ENCODE measurements at places on chromosomes 4 and X.

GRCh38 chrX:154382483-154383069 lies 3.5 kb downstream of the EMD start:
- DNase-seq, result no peak

- DNase-seq, result no peak
Observed at GRCh38 chr4:93870876-93871458, 42.4 kb downstream of the ATOH1 start.

DNA sequence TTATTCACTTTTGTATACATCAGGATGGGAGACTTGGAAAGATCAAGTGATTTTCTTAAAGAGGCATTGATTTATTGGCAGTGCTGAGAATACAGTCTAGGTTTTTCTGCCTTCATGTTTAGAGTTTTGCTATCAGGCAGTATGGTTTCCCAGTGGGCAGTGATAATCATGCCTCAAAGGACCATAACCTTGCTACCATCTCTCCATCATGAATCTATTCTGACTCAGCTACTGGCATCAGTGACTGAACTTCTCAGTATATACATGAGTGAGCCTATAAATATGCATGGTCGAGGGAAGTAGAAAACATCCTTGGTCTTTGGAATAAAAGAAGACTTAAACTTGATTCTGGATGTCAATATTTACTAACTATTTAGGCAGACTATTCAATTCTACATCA lies 562.0 kb upstream of the AADAT start:
- no peak for DNase-seq

GRCh38 chr4:144289667-144290428 lies 149.3 kb upstream of the GYPA start:
- DNase-seq, result no peak

- DNase-seq, result no peak
Observed at GRCh38 chr4:81905971-81906370, 434.3 kb upstream of the RASGEF1B start.

- DNase-seq, result no peak
Observed at GRCh38 chr4:39976945-39977488, 694 bp downstream of the PDS5A start.

DNA sequence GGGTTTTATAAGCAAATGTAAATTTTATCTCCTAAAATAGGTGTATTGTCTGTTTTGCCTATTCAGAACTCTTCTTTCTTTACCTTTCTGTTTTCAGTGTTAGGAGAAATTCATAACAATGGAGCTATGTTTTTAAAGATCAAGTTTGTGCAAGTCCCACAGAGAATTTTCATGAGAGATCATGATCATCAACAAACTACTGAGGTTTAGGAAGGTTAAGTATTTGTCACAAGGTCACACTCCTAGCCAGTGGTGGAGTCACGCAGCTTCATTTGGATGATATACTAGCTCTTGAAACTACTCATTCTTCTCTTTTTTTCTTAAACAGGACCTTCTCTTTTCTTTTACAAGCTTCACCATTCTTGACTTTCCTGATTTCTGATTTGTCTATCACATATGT lies 892.6 kb upstream of the FRG1 start:
- DNase-seq, result no peak

DNA sequence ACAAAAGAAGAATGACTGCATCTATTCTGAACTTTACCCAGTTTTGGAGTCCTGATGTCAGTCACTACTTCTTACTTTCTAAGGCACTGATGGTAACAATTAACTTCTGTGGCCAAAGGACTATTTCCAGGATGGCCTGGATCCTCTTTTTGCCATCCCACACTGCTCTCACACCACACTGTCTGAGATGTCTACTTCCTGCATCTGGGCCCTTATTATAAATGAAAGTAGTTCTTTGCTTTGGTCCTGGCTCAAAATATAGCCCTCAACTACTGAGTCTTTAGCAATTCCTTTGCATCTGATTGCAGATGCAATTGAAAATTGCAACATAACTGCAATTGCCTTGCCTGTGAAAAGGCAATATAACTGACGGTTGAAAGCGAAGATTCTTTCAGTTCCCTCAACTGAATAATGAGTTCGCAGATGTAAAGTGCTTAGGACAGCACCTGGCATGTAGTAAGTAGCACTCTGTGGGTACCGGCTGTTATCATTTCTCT lies 44.2 kb downstream of the COQ2 start:
- DNase-seq, result no peak

DNA sequence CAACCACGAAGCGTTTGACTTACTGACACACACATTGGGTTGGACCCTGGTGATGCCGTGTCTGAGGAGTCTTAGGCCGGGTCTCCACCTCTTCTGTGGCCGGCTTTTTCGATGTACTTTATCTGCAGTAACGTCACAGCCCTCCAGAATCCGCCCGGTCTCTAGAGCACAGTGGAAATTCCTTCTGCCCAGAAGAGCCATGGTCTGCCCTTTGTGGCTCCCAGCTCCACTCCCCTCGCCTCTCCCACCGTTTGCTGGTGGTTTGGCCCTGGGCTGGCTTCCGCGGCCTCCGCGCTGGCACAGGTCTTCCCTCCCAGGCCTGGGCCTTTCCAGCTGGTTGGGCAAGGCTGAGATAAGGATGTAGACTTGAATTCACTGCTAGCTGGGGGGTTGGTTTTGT lies 4.3 kb downstream of the MAEA start:
- DNase-seq, result no peak

DNA sequence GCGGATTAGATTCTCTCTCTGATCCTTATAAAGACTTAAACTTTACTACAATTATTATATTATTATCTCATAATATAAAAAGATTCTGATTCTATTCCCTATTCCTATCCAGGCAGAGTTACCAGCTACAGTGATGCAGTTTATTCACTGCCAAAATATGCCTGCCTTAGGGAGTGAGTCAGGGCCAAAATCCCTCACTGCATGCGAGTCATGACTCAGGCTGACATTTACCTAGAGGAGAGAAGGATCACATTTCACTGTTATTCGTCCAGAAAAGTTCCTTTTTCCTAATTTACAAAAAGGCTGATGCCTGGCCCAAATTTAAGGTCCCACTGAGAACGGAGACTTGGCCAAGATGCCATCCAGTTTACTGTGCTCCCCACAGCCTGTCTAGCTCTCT lies 168.5 kb upstream of the LDB2 start:
- no peak for DNase-seq

DNA sequence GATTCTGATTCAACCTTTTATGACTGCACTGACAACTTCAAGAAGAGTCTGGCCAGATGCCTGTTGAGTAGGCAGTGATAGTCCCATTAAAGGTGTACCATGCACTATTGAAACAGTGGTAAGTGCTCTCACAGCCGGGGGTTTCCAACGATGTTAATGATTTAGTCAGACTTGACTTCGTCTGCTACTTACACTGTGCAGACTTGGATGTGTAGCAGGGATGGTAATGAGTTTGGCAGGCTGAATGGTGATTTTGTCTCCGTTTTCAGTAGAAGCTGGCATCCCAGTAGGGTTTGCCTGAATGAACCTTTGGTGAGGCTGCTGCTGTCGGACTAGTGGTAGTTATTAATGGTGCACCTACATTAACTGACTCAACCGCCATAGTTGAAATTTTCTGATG lies 52.0 kb upstream of the TMSB15B start:
- DNase-seq, result no peak

DNA sequence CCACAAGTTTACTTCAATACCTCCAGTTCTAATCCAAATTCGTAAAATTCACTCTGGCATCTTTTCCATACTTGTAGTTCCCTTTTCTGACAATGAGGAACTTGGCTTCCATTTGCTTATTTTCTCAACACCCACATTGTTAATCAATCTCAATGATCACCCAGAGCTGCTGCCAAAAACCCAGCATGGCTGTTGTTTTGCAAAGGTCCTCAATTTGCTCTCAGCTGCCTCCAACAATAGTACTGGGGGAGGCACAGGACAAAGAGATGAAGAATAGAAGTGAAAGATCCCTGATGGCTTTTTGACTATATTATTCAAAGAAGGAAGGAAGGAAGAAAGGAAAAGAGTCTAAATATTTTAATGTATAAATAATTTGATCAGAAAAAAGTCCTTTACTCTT lies 847.8 kb downstream of the RAPGEF2 start:
- no peak for DNase-seq

GRCh38 chrX:133749951-133750350 lies 235.4 kb downstream of the GPC3 start:
- peak; percentile 6 for DNase-seq

DNA sequence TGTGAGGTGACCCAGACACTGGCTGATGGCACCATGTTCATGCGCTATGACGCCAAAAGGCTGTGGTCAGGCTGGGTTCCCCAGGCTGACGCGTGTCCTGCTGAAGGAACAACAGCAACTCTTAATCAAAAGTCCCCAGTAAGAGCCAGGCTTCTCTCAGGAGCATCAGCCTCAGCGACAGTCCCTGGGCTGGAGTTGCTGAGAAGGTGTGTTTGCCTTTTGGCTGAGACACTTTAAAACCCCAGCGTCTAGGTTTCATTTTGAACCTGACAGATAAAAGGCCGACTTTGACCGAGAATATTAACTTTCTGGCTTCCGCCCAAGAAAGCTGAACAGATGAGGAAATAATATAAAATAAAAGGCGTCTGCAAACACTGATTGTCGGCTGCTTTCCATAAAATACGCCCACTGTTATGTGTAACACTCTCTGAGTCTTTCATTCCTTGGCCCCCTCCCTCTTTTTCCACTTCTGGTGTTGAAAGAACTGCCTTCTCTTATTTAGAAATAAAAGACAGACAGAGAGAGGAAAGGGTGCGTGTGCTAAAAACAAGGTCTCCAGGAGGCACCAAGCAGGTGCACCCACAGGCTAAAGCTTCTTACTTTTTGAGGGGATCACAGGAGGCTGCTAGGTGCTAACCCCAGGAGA lies 373.6 kb downstream of the MID1IP1 start:
- no peak for DNase-seq

GRCh38 chr4:152077582-152077981 lies 316.8 kb upstream of the GATB start:
- no peak for DNase-seq

DNA sequence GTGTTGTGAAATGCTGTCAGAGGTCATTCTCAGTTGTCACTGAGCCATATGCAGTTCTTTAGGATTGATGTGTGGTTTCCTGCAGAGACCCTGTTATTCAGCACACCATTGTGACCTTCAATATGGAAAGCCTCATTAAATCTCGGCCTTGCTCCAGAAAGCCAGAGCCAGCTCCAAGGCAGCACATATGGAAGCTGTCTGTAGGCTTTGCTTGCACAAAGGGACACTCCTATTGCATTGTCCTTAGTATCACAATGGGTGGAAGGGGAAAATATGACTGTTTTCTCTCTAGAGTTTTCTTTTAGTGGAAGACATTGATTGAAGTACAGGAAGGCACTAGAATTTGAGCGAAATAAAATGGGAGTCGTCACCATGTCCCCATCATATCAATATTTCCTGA lies 179.0 kb downstream of the CEP135 start:
- DNase-seq, result no peak

- no peak for DNase-seq
Observed at GRCh38 chr4:142404191-142404611, 441.9 kb downstream of the INPP4B start.

DNA sequence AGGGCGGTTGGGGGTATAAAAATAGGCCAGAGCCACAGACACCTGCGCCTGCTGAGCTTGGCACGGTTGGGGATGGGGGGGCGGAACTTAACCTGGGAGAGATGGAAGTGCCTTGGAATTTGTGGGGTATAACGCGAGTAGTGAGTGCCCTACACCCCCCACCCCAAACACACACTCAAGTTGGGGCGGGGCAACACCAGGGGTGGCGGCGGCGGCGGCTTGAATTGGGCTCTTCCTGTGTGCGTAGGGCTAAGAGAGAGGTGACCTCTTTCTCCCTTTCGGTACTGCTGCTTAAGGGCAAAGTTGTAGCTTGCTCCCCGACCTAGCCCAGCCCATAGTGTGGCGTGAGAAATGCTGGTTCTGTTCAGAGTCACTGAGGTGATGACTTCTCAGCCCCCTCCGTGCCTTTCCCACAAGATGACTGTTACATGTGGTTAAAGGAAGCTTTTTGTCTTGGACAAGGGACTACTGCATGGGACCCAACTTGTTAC lies 839 bp downstream of the STK26 start:
- DNase-seq, result no peak

DNA sequence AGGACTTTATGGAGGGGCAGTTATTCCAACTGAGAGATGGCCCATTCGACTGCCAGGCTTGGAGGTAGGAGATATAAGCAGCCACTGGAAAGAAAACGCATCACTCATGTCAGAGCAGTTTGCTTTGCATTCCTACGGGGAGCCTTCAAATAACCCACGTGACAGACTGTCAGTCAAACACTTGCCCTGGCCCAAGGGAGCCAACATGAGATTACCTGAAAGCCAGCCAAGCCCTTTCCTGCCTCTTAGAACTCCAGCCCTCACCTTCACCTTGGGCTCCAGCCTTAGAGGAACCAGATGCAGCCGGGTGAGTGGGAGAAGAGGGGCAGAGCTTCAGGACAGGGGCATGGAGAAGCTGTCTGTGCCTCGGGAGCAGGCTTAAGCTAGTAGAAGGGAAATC lies 95.3 kb upstream of the CXCL13 start:
- no peak for DNase-seq

GRCh38 chr4:75973766-75974165 lies 17.0 kb downstream of the SDAD1 start:
- no peak for DNase-seq

DNA sequence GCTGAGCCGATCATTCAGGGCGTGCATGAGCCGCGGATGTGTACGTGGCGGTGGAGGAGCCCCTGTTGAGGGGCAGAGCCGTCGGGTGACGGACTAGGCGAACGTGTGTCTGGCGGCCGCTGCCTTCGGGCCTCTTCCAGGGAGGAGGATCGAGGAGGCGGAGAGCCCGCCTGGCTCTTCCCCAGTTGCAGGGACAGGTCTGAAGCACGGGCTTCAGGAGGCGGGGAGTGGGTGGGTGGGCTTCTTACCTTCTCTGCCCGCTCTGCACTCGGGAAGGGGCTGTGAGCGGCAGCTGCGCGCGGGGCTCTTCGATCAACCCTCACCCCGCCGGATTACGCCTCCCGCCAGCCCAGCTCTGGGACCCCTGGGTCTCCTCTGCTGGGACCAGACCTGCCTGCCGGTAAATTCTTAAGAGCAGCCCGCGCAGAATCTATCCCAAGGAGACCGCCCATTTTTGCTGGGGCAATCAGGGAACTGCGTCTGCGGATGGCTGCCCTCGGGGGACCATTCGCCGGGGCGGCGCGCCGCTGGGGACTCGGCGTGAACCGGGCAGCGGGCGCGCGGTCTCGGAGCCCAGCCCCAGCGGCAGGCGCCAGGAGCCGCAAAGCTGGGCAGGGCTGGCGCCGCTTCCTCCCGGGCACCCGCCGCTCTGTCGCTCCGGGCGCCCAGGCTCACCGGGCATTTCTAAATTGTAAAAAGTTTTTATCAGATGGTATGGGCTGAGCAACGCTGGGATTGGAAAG lies 4.9 kb downstream of the PLAC8 start:
- DNase-seq, result peak; percentile 33
